Dorsolateral prefrontal cortex (tissue), 122 donors: ENCODE measurements at places on chromosomes 6 and 20. TPM values are rescaled to one million over a fixed set of nuclear protein-coding genes. Genes with fewer than 3 reads are reported as not detected.

Gene CD24
- total RNA-seq, result 3.0 TPM

Gene EFCAB8
- total RNA-seq, result 0.42 TPM

Gene GPRC6A
- total RNA-seq, result not detected

Gene GATA5
- total RNA-seq, result not detected
